ENCODE measurements at places on chromosomes 3 and 15. TPM values are rescaled to one million over a fixed set of nuclear protein-coding genes. Genes with fewer than 3 reads are reported as not detected.
A peak's percentile ranks its signal among the peaks of the same experiment; 100 is the strongest.

- no peak for DNase-seq
Measured at GRCh38 chr3:47772047-47772446, 9.6 kb downstream of the SMARCC1 start.

ROBO2 gene
- total RNA-seq = 0.39 TPM

GRCh38 chr3:16548721-16549120, 35.2 kb upstream of the RFTN1 start:
- DNase-seq = no peak

DNA sequence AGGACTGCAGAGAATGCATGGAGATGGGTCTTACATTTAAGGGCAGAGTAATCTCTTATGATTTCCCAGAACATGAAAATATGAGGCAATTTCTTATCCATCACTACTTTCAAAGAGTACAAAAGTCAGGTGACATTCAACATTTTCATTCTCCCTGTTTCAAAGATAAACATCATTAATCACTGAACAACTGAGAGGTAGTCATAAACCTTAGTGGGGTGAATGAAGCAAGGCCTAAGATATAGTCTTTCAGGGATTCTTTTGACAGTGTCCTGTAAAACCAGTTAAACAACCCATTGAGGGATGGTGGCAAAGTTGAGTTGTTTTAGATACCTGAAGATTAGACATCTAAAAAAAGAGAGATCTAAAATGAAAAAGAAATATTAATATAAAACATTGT, 271.6 kb upstream of the CBLB start:
- no peak for DNase-seq

DNA sequence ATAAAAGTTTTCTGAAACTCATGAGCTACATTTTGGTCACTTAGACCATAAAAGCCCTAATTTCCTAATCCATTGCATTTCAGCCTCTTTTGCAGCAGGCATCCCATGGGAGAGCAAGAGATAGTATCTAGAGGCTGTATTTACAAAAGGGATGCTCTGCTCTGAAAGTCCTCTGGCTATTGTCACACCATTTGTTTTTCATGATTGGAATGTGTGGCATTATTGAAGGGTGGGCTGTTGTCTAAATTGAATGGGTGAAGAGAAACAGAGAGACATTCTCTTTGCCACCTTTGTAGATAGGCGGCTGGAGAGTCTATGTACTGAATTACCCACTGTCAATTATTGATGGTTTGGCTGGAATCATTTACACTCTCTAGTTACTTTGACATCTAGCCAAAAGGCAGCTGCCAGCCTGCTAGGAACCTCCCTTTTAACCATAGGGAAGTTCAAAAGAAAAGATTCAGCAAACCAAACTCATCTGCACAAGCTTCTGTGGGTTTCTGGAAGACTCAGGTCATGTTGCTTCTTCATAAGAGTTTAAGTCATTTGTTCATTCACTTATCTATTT, 89.8 kb upstream of the RARB start:
- no peak for DNase-seq

CCR3 gene
- not detected for total RNA-seq

C3orf85 gene
- total RNA-seq = not detected

ONECUT1 gene
- total RNA-seq = not detected

GRCh38 chr3:150411546-150411945, 3.4 kb downstream of the TSC22D2 start:
- DNase-seq = no peak

PLSCR4 gene
- total RNA-seq = 26.6 TPM

GRCh38 chr3:18177271-18177670, 247.9 kb downstream of the SATB1 start:
- DNase-seq = no peak

GOLGA6D gene
- total RNA-seq = not detected

- no peak for DNase-seq
Measured at GRCh38 chr3:165885558-165886270, 48.5 kb upstream of the BCHE start.

GRCh38 chr3:184346480-184347190, 9.2 kb downstream of the FAM131A start:
- no peak for DNase-seq

GPR62 gene
- 0.57 TPM for total RNA-seq

PDCD10 gene
- 55.4 TPM for total RNA-seq

GRCh38 chr15:80480909-80481308, 76.7 kb downstream of the ARNT2 start:
- DNase-seq = peak; percentile 59

SCAANT1 gene
- total RNA-seq = not detected

GRCh38 chr3:13323822-13324221, 96.3 kb downstream of the NUP210 start:
- no peak for DNase-seq

SRGAP3 gene
- total RNA-seq = 51.2 TPM

- DNase-seq = peak; percentile 32
Measured at GRCh38 chr3:127424766-127425504, 137.1 kb upstream of the PRR20G start.

- DNase-seq = no peak
Measured at GRCh38 chr3:133162670-133163305, 124.6 kb downstream of the TMEM108 start.

DNA sequence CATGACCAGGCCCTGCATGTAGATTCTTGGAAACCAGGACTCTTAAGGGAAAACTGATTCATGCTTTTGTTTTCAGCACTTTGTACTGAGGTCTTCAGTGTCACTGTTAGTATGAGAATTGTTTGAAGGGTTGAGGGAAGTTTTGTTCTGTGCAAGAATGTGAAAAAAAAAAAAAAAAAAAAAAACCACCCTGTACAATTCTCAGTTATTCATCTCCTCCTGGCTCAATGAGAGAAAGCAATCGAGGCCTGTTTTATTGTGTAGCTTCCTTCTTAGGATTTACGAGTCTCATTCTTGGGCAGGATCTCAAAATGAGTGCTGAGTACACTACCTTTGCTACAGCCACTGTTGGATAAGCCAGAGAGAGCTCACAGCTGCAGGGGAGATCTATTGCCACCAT, 469.5 kb downstream of the CNTN4 start:
- DNase-seq = no peak

DNA sequence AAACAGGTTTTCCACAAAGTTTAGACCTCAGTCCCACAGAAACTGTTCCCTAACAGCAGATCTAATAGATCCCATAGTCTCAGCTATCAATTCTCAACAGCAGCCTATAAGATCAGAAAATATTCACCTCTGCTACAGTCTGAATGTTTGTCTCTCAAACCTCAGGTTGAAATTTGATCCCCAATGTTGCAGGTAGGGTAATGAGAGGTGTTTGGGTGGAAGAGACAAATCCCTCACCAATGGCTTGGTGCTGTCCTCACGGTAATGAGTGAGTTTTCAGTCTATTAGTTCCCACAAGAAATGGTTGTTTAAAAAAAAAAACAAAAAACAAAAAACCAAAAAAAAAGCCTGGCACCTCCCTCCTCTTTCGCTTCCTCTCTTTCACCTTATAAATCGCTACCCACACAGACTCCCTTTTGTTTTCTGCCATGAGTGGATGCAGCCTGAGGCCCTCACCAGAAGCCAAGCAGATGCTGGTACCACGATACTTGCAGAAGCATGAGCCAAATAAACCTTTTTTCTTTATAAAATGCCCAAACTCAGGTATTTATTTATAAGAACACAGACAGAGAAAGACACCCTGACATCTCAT, 14.2 kb downstream of the ZNF280D start:
- no peak for DNase-seq

DNA sequence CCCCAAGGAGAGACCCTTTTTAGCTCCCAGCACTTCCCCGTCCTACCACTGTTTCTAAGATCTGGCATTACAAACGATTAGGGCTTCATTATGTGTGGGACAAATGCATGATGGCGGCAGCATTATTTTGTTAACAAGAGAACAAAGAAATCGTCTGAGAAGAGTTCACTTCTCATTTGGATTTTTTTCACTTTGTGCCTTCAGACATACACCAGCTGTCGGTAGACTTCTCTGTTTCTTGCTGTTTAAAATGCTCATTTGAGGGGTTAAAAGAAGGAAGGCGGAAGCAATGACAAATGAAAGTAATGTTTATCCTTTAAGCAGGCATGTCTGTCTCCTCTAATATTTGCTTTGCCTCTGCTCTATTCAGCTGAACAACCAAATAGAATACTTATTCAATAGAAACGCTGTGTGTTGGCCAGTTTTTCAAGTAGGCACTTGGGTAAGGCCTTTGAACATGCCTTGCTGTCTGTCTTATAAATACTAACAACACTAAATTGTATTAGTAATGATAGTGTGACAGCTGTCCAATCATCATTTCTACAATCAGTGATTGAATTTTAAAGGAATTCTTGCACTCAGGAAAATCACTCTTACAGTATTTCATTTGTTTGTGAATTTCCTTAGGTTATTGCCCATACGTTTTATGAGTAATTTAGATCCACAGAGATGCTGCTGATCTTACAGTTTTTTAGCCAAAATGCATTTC, 382.4 kb downstream of the IL5RA start:
- no peak for DNase-seq

- DNase-seq = no peak
Measured at GRCh38 chr15:67548236-67548852, 5.8 kb downstream of the MAP2K5 start.

ROPN1 gene
- not detected for total RNA-seq

DNA sequence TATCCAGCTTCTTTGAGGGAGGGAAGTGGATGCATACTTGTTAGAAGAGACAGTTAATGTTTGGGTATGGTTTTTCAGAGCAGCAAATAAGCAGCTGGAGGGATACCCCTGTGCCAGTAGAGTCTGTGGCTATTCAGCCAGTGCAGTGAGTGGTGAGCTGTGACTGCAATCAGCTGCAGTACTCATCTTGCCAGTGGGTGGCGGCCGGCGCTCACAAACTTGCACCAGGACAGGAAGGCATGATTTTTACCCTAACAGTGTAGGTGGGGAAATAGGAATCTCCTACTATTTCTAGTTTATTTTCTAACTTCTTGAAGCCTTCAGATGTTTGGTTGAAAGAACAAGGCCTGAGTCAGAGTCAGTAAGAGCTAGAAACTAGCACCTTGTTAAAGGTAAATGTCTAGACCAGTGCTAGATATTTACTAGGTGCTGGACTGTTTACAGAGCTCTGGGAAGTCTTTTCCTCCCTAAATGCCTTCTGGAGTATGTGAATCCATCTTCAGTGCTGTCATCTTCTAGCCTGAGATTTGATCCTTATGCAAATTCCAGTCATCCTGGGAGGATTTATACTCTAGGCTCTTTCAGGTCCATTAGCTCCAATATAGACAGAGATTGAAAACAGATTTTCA, 23.6 kb downstream of the TIMP4 start:
- peak; percentile 78 for DNase-seq

DNA sequence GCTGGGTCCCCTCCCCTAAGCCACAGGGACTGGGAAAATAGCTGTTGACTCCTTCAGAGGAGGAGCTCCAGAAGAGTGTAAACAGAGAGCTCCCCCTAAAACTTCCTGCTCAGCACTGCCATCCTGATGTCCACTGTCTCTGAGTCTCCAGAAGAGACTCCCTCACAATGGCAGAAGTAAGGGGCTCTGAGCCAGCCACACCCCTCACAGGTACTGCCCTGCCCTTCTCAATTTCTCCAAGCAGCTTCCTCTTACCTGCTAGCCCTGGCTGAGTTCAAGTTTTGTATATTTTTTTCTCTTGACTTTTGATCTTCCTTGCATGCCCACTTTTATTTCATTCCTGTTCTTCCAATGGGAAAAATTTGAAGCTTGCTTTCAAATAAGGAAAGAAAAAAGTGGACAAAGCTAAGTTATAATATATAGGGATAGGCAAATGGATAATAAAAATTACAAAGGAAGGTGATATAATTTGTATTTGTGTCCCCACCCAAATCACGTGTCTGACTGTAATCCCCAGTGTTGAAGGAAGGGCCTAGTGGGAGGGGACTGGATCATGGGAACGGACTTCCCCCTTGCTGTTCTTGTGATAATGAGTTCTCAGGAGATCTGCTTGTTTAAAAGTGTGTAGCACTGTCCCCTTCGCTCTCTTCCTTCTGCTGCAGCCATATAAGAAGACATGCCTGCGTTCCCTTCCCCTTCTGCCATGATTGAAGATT, 442.2 kb upstream of the WNT5A start:
- DNase-seq = no peak

RASGRF1 gene
- 2.1 TPM for total RNA-seq

DNA sequence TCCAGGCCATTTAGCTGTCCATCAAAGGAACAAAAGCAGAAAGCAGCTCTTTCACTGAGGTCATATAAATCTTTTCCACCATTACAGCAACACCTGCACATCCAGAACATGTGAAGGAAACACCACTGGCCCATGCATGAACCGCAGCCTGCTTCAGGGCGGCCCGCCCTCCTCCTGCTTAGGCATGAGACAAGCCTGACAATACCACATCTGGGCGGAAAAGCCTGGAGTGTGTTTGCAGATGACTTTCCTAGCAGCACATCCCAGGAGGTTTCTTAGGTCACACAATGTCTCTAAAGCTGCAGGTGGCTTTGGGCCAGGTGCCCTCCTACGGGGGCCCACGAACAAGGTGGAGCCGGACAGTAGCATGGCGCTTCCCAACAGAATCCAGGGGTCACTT, 19.6 kb downstream of the CYFIP1 start:
- no peak for DNase-seq

GRCh38 chr15:85318732-85319076, 61.7 kb upstream of the AKAP13 start:
- no peak for DNase-seq

GRCh38 chr3:53805463-53806159, 40.6 kb downstream of the CHDH start:
- no peak for DNase-seq

PIF1 gene
- total RNA-seq = 0.99 TPM

- no peak for DNase-seq
Measured at GRCh38 chr15:72925661-72926060, 126.6 kb upstream of the NEO1 start.

GRCh38 chr15:62497356-62497755, 332.3 kb upstream of the C2CD4B start:
- no peak for DNase-seq

SLC9C1 gene
- total RNA-seq = 0.13 TPM

FETUB gene
- not detected for total RNA-seq

DNA sequence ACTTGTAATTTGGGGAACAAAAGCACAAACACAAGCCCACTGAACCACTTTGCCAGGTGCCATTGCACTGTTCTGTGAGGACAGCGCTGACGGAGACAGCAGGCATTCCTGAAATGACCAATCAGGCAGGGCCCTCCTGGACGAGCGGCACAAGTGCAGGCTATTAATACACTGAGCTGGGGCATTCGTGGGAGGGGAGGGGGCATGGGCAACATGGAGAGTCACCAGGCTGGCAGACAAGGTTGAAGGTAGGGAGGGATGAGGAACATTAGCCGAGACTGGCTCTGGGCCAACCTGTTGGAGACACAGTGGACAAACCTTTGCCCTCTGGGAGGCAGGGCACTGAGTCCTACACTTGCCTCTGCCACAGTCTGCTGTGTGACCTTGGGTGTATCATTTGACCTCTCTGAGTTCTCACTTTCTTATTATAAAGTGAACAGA, 45.6 kb downstream of the NOX5 start:
- DNase-seq = no peak

GOLGA8J gene
- not detected for total RNA-seq

DNA sequence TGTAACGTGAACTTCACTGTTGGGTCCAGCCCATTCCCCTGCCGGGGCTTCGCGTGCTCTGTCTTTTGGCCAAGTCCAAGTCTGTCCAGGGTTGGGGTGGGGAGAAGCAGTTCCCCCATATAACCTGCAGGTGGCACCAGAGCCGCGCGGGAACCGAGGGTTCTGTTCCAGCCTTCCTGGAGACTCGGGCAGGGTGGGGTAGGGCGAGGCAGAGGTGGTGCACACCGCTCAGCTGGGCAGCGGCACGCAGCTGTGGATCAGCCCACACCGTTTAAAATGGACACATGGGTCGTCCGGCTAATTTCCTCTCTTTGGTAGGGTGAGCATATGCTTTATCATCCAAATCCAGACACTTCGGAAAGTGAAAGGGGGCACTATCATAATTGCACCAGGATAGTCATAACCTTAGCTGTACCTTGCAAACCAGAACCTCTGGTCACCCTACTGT, 118.1 kb downstream of the TBC1D2B start:
- DNase-seq = peak; percentile 86

VGLL4 gene
- total RNA-seq = 88.3 TPM

CFAP161 gene
- 0.57 TPM for total RNA-seq
